ENCODE measurements at places on chromosomes 7 and 10. TPM values are rescaled to one million over a fixed set of nuclear protein-coding genes. Genes with fewer than 3 reads are reported as not detected.

RGS10 gene
- total RNA-seq = 161 TPM

DNA sequence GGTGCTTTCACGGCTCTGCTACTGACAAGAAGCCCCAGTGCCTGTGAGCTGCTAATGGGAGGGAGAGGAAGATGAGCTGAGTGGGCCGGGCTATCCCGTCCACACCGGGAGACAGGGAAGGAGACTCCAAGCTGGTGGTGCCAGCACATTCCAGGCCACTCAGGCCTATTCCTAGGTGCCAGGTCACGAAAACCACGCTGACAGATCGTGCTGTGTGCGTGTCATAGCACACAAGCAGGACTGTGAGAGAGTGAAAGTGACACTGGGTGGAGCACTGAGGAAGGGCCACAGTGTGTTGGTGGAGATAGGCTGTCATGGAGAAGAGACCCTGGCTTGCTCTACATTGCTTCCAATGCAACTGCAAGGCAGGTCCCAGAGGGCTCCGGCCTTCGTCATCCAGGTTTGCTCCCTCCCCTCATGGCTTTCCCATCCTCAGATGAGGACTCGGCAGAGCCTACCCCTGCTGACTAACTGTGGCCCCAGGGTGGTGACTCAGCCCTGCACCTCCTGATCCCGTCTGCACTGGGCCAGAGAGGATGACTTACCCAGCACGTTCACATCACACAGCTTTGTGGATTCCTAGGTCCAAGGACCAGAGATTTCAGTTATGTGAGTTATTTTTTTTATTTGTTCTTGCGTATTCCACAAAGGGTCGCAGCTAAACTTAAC lies 167.3 kb downstream of the EGFR start:
- no peak for DNase-seq

DNA sequence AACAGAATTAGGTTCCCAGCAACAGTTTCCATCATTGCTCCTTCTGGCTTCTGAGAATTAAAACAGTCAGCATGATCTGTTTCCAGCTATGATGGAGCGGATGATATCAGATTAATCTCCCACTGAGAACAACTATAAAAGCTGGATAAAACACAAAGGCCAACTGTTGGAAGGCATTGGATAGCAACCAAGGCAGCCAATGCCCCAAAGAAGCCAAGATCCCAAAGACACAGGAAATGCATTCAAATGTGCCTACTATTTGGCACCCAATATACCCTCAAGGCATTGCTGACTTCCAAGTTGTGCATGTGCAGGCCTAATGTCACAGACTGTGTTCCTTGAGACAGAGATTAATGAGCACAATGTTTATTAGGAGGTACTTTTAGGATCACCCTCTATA lies 259.3 kb downstream of the ARHGAP12 start:
- no peak for DNase-seq

DNA sequence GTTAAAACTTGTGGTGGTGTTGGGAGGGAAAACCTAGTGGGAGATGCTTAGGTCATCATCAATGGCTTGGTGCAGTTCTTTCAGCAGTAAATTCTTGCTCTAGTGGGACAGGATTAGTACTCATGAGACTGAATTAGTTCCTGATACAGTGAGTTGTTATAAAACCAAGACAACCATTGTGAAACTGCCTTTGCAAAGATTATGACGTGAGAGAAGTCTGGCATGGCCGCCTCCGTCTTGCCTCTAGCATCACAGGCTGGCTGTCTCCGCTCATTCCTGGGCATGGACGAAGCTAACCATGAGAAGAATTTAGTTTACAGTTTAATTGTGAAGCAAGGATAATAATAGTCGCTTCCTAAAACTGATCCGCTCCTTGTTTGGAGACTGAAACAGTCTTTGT lies 186.4 kb downstream of the KIF20B start:
- no peak for DNase-seq
